Activated T-helper 2 cell treated with anti-CD3 and anti-CD28 coated beads, Interferon-gamma antibody, Interleukin-2, Interleukin-4, amounts not matched to agents 10 μg/mL and 5 μg/mL and 100 μg/mL, durations not matched to agents 14 hours and 24 hours and 36 hours (primary cell): ENCODE measurements at places on chromosomes 16 and 17. TPM values are rescaled to one million over a fixed set of nuclear protein-coding genes. Genes with fewer than 3 reads are reported as not detected.

- DNase-seq: no peak
Measured at GRCh38 chr17:77602062-77602746, 356.3 kb upstream of the TNRC6C start.

DNA sequence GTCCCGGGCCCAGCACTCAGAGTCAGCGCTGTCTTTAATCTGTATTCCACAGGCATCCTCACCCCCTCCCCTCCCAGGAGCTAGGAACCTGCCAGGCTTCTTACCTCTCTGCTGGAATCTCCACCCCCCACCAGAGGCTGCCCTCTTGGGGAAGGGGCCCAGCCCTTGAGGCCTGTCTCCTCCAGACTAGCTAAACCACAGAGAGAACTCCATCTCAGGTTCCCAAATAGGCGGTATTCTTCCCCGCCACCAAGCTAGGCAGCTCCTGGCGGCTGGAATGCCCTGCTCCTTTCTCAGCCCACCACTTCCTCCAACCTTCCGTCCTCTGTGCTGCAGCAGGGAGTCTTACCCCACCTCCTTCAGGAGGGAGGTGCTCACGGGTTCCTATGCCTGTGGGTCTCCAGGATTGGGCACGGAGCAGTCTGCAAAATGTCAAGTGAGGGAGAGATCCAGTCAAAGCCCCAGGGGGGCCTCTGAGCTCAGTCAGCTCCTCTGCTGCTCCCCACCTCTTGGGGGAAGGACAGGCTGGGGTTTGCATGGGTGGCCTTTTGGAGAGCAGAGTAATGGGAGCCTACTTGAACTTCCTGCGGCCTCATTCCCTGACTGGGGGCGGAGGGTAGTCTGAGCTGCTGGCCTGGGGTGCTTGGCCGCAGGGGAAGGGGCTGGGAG is 55.7 kb downstream of the SREBF1 start:
- DNase-seq: no peak

GRCh38 chr17:36936455-36937000 is 747 bp upstream of the LHX1 start:
- no peak for DNase-seq

DNA sequence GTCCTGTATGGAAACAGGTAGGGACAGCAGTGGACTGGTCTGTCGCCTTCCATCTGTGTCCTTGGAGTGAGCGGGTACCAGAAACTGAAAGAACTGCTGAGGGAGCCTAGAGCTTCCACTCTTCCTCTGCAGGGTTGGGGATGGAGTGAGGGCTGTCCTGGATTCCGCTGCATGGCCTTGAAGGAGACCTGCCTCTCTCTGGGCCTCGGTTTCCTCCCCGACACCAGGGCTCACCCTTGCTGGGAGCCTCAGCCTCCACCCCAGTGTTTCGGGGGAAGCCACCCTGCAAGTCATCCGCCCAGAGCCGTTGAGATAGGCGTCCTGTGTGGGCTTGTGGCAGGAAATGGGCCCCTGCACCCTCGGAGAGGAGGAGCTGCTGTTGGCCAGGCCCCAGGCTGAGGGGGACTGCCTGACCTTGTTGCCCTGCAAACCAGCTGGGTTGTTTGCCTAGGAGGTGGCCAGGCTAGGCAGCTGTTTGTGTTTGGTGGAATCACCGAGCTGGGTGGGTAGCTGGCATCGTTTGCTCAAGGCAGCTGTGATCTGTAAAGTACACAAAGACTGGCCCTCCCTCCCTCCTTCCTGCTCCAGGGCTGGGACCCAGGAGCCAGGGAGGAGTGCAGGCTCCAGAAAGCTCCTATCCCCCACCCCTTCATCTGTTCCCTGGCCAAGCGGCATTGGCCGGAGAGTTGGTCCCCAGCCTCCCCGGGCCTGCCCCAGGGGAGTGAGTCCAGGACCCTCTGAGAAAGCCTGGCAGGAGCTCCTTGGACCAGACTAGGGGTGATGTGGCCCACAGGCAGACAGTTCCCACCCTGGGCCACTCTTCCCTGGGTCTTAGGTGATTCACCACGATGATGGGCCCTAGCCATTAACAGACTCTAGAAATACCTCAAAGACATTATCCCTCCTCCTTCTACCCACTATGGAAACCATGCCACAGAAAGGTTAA is 1.3 kb downstream of the RAB37 start:
- peak; percentile 82 for DNase-seq

GRCh38 chr16:30997725-30998711 is 12.4 kb downstream of the STX1B start:
- no peak for DNase-seq

DNA sequence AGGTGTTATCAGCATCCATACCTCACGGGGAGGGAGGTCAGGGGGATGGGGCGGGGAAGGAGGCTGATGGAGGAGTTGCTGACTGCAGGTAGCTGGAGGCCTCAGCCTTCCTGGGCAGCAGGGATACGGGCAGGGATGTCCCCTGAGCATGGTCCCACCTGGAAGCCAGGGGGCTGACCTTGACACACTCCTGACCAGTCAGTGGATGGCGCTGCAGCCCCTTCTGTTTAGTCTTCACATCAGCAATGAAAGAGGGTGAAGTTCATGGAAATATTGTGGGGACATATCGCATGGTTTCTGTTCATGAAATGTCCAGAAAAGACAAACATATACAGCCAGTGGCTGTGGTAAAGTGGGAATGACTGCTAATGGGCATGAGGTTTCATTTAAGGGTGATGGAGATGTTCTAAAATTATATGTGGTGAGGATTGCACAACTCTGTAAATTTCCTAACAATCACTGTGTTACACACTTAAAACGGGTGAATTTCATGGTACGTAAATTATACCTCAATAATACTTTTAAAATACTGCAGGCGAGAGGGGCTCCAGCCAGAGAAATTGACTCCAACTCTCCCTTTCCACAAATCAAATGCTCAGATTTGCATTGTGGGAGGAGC is 489.6 kb downstream of the CDH13 start:
- no peak for DNase-seq

DNA sequence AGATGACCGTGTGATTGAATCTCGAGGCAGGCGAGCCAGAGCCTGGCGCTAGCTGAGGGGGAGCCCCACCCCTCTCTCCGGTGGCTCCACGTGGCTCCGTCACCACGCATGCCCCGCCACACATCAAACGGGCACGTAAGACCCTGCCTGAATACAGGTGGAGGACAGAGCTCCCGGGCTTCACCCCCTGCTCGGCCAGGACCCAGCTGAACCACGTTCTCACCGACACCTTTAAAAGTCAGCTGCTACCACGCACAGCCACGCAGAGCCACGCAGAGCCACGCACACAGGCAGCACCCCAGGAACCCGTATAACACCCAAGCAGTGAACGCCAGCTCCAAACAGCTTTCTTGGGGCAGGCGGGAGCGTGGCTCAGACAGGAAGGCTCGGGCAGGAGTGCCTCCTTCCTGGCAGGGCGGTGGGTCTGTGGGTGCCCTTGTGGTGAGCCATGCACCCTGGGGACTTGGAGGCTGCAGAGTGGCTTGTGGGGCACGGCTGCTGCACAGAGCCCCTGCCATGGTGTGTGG is 4.4 kb downstream of the TMEM204 start:
- no peak for DNase-seq

DNA sequence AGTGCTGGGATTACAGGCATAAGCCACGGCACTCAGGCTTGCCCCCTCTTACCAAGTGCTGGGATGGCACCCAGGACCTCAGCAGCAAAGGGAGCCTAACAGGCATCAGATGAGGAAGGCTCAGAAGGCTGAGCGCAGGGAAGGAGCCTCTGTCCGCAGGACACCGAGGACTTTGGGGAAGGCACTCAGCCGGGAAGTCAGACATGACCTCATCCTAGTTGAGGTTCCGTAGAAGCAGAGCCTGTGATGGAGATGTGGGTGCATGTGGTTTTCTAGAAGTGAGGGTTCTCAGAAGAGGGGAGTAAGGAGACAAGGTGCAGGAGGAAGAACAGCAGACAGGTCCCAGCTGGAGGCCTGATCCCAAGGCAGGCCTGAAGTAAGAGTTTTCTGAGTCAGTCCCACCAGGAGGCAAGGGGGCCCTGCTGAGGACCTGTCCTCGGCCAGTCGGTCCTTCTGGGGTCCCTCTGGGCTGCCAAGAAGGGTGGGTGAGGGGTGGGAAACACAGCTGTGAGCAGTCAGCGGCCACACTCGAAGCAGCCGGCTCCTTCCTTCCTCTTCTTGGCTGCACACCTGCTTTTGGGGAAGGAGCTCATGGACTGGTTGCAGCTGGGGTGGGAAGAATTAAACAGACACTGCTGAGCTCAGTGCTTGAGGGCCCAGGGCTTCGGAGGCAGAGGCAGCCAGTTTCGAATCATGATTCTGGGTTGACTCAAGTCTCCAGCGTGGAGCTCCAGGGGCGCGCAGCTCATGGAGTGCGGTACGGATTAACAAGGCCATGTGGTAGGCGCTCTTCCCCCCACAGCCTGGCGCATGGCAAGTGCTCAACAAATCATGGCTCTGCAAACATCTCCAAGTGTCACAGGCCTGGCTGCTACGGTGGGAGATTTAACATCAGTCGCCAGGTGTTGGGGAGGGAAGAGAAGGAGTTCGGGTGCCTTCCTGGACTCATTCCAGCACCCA is 38.9 kb upstream of the SNN start:
- no peak for DNase-seq

GRCh38 chr17:45104907-45105624 is 27.2 kb downstream of the PLCD3 start:
- DNase-seq: no peak

DNA sequence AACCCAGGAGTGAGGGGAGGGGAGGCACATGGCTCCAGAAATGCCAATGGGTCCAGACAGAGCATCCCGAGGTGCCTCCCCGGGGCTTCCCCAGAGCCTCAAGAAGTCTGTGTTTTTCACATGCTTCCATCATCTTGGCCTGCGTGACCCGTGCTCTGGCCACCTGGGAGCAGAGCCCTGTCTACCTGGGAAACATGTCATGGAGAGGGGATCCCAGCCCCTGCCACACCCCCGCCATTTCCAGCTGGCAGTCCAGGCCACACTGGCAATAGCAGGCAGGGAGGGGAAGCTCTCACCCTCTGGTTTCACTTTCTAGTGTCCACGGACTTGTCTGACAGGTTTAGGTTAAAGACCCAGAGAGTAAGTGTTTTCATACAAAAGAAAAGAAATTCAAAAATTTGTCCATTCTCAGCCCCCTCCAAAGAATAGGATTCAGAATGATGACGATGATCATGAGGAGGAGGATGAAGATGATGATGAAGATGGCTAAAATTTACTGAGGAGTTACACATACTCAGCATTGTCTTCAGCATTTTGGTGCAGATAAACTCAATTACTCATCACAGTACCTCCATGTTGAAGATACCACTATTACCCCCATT is 9.0 kb downstream of the SMIM5 start:
- no peak for DNase-seq

GRCh38 chr16:74463888-74464287 is 42.6 kb upstream of the CLEC18B start:
- no peak for DNase-seq

GRCh38 chr16:24694931-24695330 is 34.5 kb upstream of the TNRC6A start:
- no peak for DNase-seq

GRCh38 chr17:39016193-39017153 is 49.3 kb upstream of the FBXO47 start:
- DNase-seq: no peak

- DNase-seq: no peak
Measured at GRCh38 chr16:82638095-82638798, 11.5 kb downstream of the CDH13 start.

DNA sequence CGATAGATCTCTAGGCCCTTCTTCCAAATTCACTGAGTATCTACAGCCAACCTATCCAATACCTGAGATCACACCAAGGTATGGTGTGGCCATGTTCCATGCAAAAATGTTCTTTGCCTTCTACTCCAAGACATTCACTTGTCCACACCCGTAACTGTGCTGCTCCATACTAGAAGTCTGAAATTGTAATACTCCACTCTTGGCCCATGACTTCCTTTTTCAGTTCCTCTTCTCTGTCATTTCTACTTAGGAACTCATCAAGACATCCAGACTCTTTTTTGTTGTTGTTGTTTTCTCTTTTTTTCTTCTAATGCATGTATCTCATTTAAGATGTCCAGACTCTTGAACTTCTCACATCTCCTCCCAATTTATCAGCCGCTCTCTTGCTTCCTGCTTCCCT is 42.5 kb upstream of the KSR1 start:
- DNase-seq: no peak

DNA sequence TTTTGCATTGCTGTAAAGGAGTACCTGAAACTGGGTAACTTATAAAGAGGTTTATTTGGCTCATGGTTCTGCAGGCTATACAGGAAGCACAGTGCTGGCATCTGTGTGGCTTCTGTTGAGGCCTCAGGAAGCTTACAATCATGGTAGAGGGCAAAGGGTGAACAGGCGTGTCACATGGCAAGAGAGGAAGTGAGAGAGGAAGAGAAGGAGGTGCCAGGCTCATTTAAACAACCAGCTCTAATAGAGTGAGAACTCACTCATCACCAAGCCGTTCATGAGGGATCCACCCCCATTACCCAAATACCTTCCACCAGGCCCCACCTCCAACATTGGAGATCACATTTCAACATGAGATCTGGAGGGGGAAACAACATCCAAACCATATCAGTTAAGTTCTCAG is 16.4 kb upstream of the CLEC19A start:
- no peak for DNase-seq

GRCh38 chr17:47705536-47706530 is 11.9 kb downstream of the TBKBP1 start:
- DNase-seq: no peak

- no peak for DNase-seq
Measured at GRCh38 chr17:69717819-69718218, 303.3 kb downstream of the MAP2K6 start.

GRCh38 chr16:1981398-1981836 is at the start of gene NOXO1:
Gene NOXO1 (minus strand): TSS chr16:1981469. CDS start chr16:1981179, 290 bp downstream.
- DNase-seq: no peak

DNA sequence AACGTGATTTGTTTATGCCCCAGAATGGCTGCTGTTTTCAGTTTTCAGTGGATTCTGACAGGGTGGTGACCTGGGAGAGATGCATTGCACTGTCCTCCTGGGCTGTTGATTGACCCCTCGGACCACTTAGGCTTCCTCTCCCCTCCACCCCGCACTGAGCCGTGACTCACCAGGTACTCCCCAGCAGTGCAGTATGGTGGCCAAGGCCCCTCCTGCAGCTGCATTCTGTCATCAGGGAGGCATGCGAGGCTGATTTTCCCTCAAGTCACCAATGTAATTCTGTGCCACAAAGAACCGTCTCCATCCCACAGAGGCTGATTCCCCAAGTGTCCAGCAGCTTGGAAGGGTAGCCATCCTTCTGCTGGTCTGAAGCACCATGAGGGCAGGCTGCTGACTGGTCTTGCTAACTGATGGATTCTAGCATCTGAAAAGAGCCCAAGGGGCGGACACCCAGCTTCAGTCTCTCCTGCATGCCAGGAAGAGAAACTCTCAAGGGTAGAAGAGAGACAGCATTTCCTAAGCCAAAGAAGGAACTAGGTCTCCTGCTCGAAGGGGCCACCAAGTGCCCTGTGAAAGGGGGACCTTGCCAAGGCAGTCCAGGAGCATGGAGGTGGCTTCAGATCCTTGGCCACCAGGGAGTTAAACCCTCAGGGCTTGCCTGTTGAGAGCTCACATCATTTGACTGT is 148.1 kb downstream of the SOCS1 start:
- DNase-seq: no peak

- no peak for DNase-seq
Measured at GRCh38 chr17:69581061-69581961, 166.8 kb downstream of the MAP2K6 start.

The KCNJ18 gene
- total RNA-seq: not detected in 2 replicates

The CMIP gene
- 68.0 and 76.9 TPM in 2 replicates for total RNA-seq

The CCL17 gene
- 0.37 and 1.3 TPM in 2 replicates for total RNA-seq

The CLEC10A gene
- total RNA-seq: not detected in 2 replicates

The SLC38A8 gene
- 0.28 TPM in 1 of 2 replicates, not detected in the other for total RNA-seq

The AURKB gene
- 113 TPM in 2 replicates for total RNA-seq

The SPN gene
- 254 and 258 TPM in 2 replicates for total RNA-seq

The SLC5A10 gene
- total RNA-seq: not detected in 2 replicates

The C17orf107 gene
- total RNA-seq: 0.76 and 1.3 TPM in 2 replicates

The GRB7 gene
- 0.39 and 0.74 TPM in 2 replicates for total RNA-seq
